Activated naive CD4-positive, alpha-beta T cell treated with anti-CD3 and anti-CD28 coated beads, Interleukin-2, amount 10 ng/mL, durations not matched to agents 5 hours and 36 hours (primary cell): ENCODE measurements at places on chromosomes 12 and 14. TPM values are rescaled to one million over a fixed set of nuclear protein-coding genes. Genes with fewer than 3 reads are reported as not detected.

SYT10 gene
- total RNA-seq = not detected

CCDC38 gene
- total RNA-seq = not detected

RPS26 gene
- 51.3 TPM for total RNA-seq

P2RX2 gene
- total RNA-seq = not detected

C2CD5 gene
- total RNA-seq = 57.9 TPM
